ENCODE measurements at places on chromosomes 3 and 15.

DNA sequence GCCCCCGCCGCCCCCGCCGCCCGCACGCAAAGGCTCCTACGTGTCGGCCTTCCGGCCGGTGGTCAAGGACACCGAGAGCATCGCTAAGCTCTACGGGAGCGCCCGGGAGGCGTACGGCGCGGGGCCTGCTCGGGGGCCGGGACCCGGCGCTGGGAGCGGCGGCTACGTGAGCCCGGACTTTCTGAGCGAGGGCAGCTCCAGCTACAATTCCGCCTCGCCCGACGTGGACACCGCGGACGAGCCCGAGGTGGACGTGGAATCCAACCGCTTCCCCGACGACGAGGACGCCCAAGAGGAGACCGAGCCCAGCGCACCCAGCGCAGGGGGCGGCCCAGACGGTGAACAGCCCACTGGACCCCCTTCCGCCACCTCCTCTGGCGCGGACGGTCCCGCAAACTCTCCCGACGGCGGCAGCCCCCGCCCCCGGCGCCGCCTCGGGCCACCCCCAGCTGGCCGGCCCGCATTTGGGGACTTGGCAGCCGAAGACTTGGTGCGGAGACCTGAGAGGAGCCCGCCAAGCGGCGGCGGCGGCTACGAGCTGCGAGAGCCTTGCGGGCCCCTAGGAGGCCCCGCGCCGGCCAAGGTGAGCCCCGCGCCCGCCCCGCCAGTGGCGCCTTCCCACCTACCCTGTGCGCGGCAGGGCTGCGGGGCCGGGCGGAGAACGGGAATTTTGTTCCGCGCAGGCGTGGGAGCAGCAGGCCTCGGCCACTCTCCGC, 2.4 kb downstream of the SKOR1 start:
- DNase-seq, result no peak
- H3K36me3 ChIP-seq, result peaks cover 9% of the 10 kb centered on the region
- peaks cover 36% of the 10 kb centered on the region for H3K4me1 ChIP-seq
- H3K27ac ChIP-seq, result no peak overlapping the region
- peaks cover 65% of the 10 kb centered on the region for H3K27me3 ChIP-seq

GRCh38 chr3:9890249-9891071, at the start of gene JAGN1:
TSS of gene JAGN1 (plus strand) at chr3:9890610. CDS start at chr3:9890723, 113 bp downstream.
- peak within 1 kb of the TSS; percentile 97 for H3K27ac ChIP-seq
- peaks cover 8% of the 10 kb centered on the region for H3K36me3 ChIP-seq
- peak within 1 kb of the TSS; percentile 98 for H3K4me3 ChIP-seq
- H3K27me3 ChIP-seq, result no peaks in the 10 kb centered on the region

DNA sequence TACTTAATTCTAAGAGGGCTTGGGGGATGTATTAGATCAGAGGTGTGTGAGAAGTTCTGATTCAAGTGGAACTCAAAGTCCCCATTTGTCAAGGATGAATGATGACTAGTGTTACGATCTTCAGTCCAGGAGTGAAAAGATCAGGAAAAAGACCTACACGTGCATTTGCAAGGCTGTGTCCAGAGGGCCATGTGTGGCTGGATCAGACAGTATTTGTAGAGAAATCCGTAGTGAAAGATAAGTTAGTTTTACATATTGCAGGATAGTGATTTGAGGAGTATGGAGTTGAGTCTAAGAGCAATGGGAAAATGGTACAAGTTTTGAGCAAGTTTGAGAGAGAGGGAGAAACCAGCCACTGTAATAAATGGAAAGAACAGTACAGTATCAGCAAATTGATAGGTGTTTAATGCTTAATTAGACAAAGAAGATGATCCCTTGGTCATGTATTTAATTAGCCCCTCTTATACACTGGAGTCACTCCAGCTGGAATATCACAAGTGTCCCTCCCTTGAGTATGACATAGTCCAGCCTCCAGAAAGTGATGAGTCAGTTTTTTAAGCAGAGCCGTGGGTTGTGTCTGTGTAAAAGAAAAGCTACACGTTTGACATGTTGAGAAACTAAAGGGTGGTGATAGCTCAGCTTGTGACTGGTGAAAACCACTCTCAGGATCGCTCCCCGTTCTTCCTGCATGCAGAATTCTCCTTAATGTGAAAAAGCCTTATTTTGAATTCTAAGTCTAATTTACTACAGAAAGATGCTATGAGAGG, 348.8 kb downstream of the ROBO1 start:
- no peak overlapping the region for H3K4me3 ChIP-seq
- no peak overlapping the region for H3K27ac ChIP-seq
- DNase-seq, result no peak
- no peaks in the 10 kb centered on the region for H3K36me3 ChIP-seq
- no peaks in the 10 kb centered on the region for H3K27me3 ChIP-seq

GRCh38 chr15:71331173-71331572, 215.9 kb downstream of the THSD4 start:
- H3K27me3 ChIP-seq, result peaks cover 7% of the 10 kb centered on the region
- H3K36me3 ChIP-seq, result no peaks in the 10 kb centered on the region
- DNase-seq, result no peak
- H3K27ac ChIP-seq, result no peak overlapping the region
- no peak overlapping the region for H3K4me3 ChIP-seq

GRCh38 chr3:113537155-113537554, 4.8 kb downstream of the SIDT1 start:
- H3K27me3 ChIP-seq, result no peaks in the 10 kb centered on the region
- DNase-seq, result no peak
- no peak overlapping the region for H3K4me3 ChIP-seq
- peaks cover 15% of the 10 kb centered on the region for H3K36me3 ChIP-seq
- H3K27ac ChIP-seq, result peak overlapping the region; percentile 61
- peaks cover 36% of the 10 kb centered on the region for H3K4me1 ChIP-seq

- no peak overlapping the region for H3K27ac ChIP-seq
- H3K27me3 ChIP-seq, result peaks cover 65% of the 10 kb centered on the region
- peaks cover 2% of the 10 kb centered on the region for H3K4me1 ChIP-seq
- H3K4me3 ChIP-seq, result no peak overlapping the region
- peaks cover 6% of the 10 kb centered on the region for H3K36me3 ChIP-seq
Observed at GRCh38 chr3:45337839-45338470, 50.4 kb upstream of the LARS2 start.

- no peak overlapping the region for H3K27ac ChIP-seq
- H3K4me1 ChIP-seq, result peaks cover 5% of the 10 kb centered on the region
- H3K4me3 ChIP-seq, result no peak overlapping the region
- H3K36me3 ChIP-seq, result no peaks in the 10 kb centered on the region
- peaks cover 5% of the 10 kb centered on the region for H3K27me3 ChIP-seq
- no peak for DNase-seq
Observed at GRCh38 chr3:40333416-40333815, 23.9 kb downstream of the EIF1B start.

- peaks cover 6% of the 10 kb centered on the region for H3K4me1 ChIP-seq
- H3K27me3 ChIP-seq, result peaks cover 14% of the 10 kb centered on the region
- no peak overlapping the region for H3K4me3 ChIP-seq
- no peaks in the 10 kb centered on the region for H3K36me3 ChIP-seq
- DNase-seq, result no peak
Observed at GRCh38 chr3:12400616-12401194, 83.6 kb upstream of the TSEN2 start.

DNA sequence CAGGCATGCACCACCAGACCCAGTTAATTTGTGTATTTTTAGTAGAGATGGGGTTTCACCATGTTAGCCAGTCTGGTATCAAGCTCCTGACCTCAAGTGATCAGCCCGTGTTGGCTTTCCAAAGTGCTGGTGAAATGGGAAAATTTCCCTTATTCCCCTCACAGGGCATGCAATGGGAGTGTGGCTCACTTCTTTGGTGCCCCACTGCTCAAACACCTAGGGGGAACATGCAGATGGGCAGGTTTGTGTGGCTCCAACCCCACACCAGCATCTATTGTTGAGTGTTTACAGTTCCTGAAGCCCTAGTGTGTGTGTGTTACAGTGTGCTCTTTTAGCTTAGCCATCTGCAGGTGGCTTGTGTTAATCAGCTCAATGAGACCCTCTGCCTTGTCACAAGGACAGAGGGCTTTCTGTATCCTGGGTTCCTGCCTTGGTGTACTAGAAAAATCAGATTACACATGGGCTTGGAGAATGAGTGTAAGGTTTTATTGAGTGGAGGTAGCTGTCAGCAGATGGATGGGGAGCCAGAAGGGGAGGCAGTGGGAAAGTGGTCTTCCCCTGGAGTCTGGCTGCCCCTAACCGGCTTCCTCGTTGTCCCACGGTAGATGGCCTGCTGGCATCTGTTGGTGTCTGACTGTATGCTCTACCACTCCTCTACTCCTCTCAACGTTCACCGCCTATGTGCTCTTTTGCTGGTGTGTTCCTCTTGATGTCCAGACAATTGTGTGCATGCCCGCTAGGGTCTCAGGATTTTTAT, 248.1 kb upstream of the CBLB start:
- no peaks in the 10 kb centered on the region for H3K36me3 ChIP-seq
- no peaks in the 10 kb centered on the region for H3K27me3 ChIP-seq
- peak overlapping the region; percentile 67 for H3K27ac ChIP-seq
- no peaks in the 10 kb centered on the region for H3K4me1 ChIP-seq
- no peak for DNase-seq
- no peak overlapping the region for H3K4me3 ChIP-seq

- no peak for DNase-seq
- H3K4me3 ChIP-seq, result no peak overlapping the region
- H3K27me3 ChIP-seq, result no peaks in the 10 kb centered on the region
- peak overlapping the region; percentile 90 for H3K27ac ChIP-seq
- H3K4me1 ChIP-seq, result peaks cover 39% of the 10 kb centered on the region
Observed at GRCh38 chr3:150739200-150739863, 23.6 kb downstream of the SIAH2 start.

GRCh38 chr15:73677146-73677607, 7.0 kb upstream of the CD276 start:
- peaks cover 5% of the 10 kb centered on the region for H3K4me1 ChIP-seq
- H3K27ac ChIP-seq, result no peak overlapping the region
- H3K4me3 ChIP-seq, result no peak overlapping the region
- peaks cover 10% of the 10 kb centered on the region for H3K36me3 ChIP-seq
- peaks cover 38% of the 10 kb centered on the region for H3K27me3 ChIP-seq

DNA sequence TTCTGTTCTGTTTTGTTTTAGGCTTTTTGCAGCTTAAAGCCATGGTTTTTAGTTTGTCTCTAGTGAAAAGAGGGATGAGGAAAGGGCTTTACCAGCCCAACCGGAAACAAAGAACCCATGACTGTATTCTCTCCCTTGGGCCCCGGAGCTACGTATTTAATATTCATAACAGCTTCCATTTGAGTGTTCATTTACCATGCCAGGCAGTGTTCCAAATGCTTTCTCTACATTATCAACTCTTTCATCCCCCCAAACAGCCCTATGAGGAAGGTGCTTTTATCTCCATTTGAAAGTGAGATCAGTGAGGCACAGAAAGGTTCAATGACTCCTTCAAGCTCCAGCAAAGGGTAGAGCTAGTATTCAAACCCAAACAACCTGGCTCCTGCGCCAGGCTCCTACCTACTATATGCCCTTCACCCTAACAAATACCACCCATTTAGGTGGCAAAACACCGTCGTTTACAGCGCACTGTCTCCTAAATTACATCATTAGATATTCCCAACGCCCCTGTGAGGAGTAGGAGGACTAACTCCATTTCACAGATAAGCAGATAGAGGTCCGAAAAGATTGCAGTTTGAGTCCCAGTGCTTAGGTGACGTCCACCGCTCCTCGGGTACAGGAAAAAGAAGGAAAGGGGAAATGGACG, 27.9 kb downstream of the GTPBP8 start:
- peak overlapping the region; percentile 94 for H3K4me3 ChIP-seq
- H3K27me3 ChIP-seq, result no peaks in the 10 kb centered on the region
- H3K4me1 ChIP-seq, result peaks cover 46% of the 10 kb centered on the region
- peaks cover 3% of the 10 kb centered on the region for H3K36me3 ChIP-seq

DNA sequence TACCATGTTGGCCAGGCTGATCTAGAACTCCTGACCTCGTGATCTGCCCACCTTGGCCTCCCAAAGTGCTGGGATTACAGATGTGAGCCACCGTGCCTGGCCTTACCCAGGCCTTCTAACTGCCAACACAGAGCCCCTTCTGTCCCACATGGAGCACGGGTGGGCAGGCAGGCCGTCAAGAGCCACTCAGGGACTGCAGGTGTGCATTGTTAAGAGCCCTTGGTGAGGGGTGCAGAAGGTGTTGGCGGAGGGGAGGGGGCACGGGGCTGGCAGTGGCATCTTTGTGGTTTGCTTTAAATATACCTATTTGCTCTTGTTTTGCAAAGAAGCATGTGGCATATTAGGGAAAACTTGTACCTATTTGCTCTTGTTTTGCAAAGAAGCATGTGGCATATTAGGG, 37.3 kb downstream of the SMAD6 start:
- no peak overlapping the region for H3K4me3 ChIP-seq
- no peak for DNase-seq
- H3K27ac ChIP-seq, result no peak overlapping the region
- peaks cover 16% of the 10 kb centered on the region for H3K27me3 ChIP-seq
- no peaks in the 10 kb centered on the region for H3K4me1 ChIP-seq

Measured in T-helper 17 cell (primary cell).